ENCODE measurements at places on chromosomes 5 and 9.

DNA sequence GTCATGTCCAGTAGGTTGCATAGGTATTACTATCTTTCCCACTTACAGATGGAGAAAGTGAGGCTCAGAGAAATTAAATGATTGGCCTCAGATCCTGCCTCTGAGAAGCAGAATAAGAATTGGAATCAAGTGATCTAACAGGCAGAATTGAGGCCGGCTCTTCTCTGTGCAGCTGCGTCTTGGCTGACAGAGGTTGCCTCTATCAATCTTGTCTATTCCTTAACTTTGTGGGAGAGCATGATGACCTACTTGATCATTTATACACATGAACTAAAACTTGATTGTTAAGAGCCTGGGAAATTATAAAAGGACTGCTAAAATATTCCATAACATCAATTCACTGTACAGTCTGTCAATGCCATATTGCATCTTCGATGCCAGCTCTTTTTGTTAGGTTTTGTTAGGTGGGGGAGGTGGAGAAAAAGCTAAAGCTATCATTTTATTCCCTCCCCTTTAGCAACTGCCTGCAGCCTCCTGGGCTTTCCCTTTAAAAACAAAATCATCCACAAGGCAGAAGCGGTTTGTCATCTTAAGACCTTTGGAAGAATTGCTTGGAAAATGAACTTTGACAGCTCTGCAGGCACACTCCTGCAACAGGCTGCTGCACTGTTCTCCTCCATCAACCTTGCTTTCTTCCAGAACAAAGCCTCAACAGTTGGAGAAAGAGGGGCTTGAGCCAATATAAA lies 247.4 kb downstream of the SMARCA2 start:
- DNase-seq: no peak

- no peak for DNase-seq
Measured at GRCh38 chr9:32606811-32607210, 28.7 kb downstream of the TAF1L start.

GRCh38 chr9:115673599-115673998 lies 480.0 kb upstream of the PAPPA start:
- peak; percentile 22 for DNase-seq

DNA sequence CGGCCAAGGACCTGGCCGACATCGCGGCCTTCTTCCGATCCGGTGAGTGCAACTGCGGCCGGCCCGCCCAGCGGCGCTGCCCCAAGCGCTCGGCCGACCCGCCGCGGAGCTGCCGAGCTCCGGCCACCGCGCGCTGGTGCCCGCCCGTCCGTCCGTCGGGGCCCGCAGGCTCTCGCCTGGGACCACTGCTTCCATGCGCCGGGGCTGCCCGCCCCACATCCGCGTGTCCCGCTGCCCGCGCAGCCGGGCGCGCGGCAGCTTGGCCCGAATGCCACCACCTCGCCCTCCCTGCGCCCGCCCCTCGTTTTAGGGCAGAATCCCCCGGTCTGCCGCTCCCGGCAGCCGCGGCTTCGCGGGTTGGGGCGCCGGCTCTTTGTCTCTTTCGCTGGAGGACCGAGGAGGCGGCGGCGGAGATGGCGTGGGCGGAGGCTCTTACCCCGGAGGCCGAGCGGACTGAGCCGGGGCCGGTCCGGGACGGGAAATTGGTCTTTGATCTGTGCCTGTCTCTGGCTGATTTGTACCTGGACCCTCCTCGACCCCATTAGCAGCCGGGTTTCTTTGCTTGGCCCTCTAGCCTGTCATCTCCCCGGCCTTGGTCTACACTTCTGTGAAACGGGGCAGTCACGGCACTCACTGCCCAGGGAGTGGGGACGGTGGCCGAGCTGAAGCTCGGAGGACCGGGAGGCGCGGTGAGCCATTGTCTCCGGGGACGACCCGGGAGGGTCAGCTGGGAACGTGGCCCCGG lies 871 bp downstream of the TRIO start:
- DNase-seq: peak; percentile 58

DNA sequence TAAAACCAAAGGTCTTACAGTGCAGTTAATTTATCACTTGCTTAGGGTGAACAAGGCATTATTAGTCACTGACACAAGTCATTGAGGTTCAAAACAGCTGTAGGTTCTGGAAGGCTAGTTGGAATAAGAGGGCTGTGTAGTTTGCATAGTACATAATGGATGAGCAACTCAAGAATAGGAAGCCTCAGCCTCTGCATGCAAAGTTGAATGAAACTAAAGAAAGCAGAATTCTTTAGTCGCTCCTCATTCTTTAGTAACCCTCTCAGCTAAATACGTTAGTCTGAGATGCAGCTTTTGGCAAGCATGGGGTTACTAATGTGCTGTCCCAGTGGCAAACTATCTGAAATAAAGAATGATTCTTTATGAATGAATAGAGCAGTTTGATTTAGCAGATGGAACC lies 74.2 kb downstream of the ADGRV1 start:
- DNase-seq: no peak

- peak; percentile 41 for DNase-seq
Measured at GRCh38 chr5:103224118-103224893, 34.3 kb upstream of the MACIR start.

- no peak for DNase-seq
Measured at GRCh38 chr9:15522130-15522755, 11.5 kb upstream of the PSIP1 start.

GRCh38 chr5:53482717-53483638 lies 2.5 kb downstream of the FST start:
- peak; percentile 12 for DNase-seq

DNA sequence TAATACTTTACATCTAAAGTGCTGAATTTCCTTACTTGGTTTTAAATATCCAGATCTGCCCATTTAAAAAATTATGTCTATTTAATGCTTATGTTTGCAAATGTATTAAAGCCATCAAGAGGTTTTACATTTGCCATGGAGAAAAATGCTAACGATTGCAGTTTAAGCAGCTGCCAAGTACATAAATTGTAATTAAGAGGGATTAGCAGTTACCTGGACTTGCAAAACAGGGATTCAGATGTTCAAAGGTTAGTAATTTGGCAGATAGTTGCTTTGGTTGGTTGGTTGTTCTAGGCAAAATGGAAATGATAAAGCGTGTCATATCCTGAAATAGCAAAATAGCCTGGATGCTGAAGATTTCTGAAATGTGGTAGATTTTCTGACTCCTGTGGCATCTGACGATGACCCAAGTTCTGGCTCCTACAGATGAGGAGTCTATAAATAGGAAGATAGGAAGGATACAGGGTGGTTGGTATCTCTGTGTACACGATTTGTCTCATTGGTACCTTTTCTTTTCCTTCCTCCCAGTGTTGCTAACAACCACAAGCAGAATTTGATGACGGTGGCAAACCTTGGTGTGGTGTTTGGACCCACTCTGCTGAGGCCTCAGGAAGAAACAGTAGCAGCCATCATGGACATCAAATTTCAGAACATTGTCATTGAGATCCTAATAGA lies 282.9 kb downstream of the NR3C1 start:
- DNase-seq: no peak

DNA sequence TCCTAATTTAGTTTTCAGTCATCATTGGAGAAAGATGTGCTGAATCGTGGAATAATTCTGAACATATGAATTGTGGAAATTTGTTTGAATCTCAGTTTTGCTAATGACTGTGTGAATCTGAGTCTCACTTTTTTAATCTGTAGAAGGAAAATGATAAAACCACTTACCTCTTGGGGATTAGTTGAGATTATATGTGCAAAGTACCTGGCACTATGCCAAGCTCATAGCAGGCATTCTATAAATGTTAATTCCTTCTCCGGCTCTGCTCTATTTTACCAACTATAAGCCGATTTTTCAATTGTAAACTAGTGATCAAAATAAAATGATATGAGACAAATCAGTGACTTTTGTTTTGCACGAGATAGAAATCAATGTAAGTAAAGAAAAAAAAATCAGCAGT lies 290.8 kb downstream of the TRPM3 start:
- DNase-seq: no peak

DNA sequence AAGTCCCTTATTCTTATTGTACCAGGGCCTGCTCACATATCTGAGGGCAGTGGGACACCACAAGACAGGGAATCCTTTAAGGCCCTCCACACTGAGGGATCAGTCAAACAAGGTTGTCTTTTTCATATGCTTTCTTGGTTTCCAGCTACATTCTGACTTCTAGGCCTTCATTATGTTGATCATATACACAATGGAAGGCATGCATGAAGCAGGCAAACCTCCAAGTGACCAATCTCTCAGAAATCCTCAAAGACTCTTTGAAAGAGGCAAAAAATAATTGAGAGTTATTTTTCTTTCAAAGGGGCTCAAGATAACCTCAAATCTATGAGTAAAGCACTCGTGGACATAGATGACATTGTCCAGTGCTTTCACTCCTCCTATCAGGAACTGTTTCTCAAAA lies 1195.9 kb upstream of the ACO1 start:
- no peak for DNase-seq

- DNase-seq: no peak
Measured at GRCh38 chr5:158209219-158209908, 350.4 kb upstream of the CLINT1 start.

- DNase-seq: no peak
Measured at GRCh38 chr9:93491593-93492232, 38.3 kb upstream of the FAM120AOS start.

DNA sequence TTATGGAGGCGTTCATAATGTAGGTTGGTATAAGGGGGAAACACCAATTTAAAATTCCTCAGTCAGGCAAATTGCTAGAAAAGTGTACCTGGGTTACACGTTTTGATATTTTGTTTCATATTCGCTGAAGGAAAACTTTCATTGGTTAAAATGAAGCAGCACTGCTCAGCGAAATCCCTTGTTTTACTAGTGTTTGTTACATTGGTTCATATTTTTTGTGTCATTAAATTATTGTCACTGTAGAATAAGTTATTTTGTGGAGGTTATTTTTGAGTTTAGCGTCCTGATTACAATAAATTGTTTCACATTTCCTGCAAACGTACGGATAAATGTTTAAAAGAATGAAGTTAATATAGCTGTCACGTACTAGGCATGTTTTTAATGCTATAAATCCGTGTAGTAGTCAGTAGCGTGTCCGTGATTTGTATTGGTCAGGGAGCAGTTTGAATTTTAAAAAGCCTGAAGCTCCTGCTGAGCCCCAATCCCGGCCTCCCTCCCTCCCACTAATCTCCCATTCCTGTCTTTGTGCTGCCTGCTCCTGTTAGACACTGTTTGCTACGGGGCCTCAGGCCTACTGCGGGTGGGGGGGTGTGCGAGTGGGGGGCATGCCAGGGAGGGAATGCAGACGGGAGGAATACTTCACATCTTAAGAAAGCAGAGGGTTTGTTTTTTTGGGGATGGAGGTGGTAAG lies 2.0 kb downstream of the NIPBL start:
- peak; percentile 38 for DNase-seq

DNA sequence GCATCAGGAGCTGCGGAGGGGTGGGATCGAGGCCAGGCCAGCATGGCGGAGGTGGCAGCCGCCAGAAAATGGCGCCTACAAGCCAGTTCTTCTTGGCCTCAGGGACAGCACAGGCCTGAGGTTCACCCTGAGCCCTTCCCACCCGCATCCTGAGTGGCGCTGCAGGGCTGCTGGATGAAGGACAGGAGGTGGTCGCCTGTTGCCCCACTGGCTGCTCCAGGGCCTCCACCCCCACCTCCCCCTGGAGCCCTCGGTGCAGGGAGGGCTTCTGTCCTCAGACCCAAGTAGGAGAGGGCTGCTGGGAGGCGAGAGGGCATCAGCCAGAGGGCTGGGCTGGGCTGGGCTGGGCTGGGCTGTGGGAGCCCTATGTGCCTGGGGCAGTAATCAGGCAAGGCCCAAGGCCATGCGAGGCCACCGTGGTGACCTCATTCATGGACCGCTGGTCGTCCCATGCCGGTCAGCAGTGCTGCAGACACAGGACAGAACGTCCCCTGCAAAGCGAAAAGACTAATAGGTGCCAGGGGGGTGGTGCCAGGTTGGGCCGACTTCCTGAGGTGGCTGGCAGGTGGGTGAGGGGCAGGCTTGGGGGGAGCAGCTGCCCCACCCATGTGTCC lies 13.8 kb downstream of the GPSM1 start:
- no peak for DNase-seq

DNA sequence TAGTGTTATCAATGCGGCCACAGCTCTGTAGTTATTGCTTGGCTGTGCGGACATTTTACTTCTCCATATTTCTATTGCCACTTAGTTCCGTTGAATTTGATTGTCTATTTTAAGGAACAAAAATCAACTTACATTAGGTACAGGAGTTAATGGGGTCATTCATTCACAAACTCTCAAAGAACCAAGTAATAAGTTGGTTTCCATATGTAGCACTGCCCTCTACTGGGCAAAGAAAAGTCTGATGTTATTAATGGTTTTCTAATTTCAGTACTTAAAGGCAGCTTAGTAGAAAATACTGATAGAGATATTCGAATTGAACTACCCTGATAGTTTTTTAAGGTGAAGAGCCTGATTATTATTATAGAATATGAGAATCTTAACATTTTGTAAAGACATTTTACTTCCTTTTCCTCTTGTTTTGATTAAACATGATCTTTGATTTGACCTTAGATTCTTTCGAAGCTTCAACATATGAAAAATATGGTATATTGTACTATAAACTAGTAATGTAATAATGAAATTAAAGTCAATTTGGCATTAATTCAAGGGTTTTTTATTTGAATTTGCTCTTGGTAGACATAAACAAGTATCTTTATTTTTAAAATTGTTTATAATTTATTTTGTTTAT lies 119.5 kb upstream of the CTNND2 start:
- peak; percentile 63 for DNase-seq

GRCh38 chr5:130065617-130066016 lies 161.4 kb downstream of the CHSY3 start:
- DNase-seq: no peak

DNA sequence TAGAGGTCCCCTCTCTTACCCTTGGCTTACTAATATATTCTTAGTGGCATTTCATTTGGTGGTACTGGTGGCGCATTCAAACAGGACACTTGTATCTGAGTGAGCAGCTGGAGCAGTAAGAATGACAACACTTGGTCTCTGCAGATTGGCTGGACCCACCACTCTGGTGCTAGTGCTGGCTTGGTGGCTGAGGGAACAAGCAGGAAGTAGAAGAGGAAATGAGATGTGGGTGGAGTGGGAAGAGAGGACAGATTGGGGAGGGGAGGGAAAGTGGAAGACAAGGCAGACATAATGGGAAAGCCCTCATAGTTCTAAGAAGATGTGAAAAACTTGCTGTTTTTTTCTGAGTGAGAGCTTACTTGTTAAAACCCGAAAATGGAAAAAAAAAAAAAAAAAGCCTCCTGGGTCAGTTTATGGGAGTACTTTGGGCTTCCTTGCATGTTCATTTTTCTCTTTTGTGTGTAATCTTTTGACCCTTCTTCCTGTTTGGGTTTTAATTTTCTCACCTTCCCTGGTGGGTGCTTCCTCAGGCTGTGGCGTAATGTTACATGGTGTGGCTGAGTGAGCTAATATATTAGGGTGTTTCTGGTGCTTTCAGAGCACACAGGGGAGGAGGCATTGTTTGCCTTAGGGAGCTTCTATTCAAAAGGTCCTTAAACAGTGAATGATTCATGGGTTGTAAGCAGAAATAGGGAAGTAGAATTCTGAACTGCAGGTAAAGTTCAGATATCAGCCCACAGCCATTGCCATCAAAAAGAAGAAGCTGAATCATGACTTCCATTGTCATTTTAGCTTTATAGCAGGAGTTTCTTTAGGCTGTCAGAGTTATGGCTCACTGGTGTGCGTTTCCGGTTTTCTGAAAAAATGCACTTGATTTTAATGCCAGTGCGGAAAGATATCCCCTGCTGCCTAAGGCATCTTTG lies 52.3 kb downstream of the TLE4 start:
- no peak for DNase-seq
